Astrocyte (in vitro differentiated cells and primary cell): ENCODE measurements at places on chromosomes 16 and 17.

- no peak for DNase-seq
- H3K4me3 ChIP-seq, result no peak overlapping the region
Observed at GRCh38 chr17:21375162-21375560, 996 bp upstream of the KCNJ12 start.

GRCh38 chr17:50145532-50146229 lies 4.8 kb downstream of the PPP1R9B start:
- DNase-seq, result no peak
- no peak overlapping the region for H3K4me3 ChIP-seq
- peaks cover 27% of the 10 kb centered on the region for H3K4me1 ChIP-seq
- peaks cover 24% of the 10 kb centered on the region for H3K36me3 ChIP-seq
- H3K27me3 ChIP-seq, result no peaks in the 10 kb centered on the region
- no peak overlapping the region for H3K27ac ChIP-seq

GRCh38 chr17:5899496-5900195 lies 170.5 kb upstream of the WSCD1 start:
- H3K4me1 ChIP-seq, result no peaks in the 10 kb centered on the region
- no peak overlapping the region for H3K27ac ChIP-seq
- H3K27me3 ChIP-seq, result no peaks in the 10 kb centered on the region
- no peak overlapping the region for H3K4me3 ChIP-seq

DNA sequence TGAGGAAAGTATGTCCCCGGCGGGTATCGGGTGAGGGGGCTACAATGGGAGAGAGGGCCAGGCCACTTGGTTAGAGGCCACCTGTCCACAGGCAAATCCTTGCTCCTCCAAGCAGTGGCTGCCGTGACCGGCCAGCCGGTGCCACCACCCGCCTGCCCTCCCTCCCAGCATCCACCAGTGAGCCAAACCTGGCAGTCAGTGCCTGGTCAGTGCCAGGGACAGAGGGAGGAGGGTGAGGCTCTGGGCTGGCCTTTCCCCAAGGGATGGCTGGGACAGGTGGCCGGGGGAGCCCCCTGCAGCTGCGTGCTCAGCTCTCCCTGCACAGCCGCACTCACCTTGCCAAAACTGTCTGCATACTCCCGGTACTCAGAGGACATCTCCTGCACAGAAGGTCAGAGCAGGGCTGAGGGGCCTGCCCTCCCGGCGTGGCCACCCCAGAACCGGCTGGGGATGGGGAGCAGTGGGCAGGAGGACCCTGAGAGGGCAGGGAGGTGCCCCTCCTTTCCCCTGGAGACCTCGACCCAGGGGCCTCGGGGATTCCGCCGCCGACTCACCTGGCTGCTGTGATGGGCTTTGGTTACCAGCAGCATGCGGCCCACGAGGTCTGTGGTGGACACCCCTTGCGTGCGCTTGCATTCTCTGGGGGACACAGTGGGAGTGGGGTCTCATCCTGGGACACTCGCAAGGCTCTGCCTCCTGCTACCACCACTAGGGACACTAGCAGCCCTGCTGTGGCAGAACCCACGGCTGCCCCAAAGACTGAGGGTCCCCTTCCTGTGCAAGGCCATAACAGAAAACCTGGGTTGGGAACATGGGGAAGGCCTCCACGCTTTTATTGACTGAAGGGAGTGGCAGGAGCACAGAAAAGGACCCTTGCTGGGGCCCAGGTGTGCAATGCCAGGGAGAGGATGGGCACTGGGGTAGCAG lies 3.7 kb downstream of the PCYT2 start:
- H3K27me3 ChIP-seq, result no peaks in the 10 kb centered on the region
- H3K27ac ChIP-seq, result no peak overlapping the region
- H3K4me3 ChIP-seq, result no peak overlapping the region
- peaks cover 10% of the 10 kb centered on the region for H3K4me1 ChIP-seq
- H3K36me3 ChIP-seq, result no peaks in the 10 kb centered on the region

- H3K36me3 ChIP-seq, result no peaks in the 10 kb centered on the region
- peaks cover 25% of the 10 kb centered on the region for H3K4me1 ChIP-seq
- no peak overlapping the region for H3K27ac ChIP-seq
- H3K4me3 ChIP-seq, result no peak overlapping the region
- peaks cover 9% of the 10 kb centered on the region for H3K27me3 ChIP-seq
- no peak for DNase-seq
Observed at GRCh38 chr17:39736319-39737165, 1.2 kb upstream of the GRB7 start.

DNA sequence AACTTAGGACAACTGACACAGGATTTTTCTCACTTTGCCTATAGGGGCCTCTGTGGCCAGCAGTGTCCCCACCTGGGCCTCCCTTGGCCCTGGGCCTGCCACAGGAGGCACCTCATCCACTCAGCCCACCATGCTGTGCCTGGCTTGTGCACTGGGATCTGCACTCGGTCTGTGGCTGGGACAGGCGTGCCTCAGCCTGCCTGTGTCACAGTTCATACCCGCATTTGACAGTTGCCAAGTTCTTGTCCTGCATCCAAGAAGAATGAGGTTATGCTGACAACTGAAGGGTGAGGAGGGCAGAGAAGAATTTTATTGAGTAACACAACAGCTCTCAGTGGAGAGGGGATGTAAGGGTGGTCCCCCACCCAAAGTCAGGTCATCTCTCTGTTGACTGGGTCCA lies 36.0 kb downstream of the ZFP90 start:
- no peak overlapping the region for H3K27ac ChIP-seq
- no peaks in the 10 kb centered on the region for H3K36me3 ChIP-seq
- H3K4me1 ChIP-seq, result no peaks in the 10 kb centered on the region
- no peak overlapping the region for H3K4me3 ChIP-seq
- no peak for DNase-seq
- H3K27me3 ChIP-seq, result no peaks in the 10 kb centered on the region

GRCh38 chr17:72602517-72603419 lies 481.9 kb downstream of the SOX9 start:
- peak; percentile 93 for DNase-seq
- H3K4me3 ChIP-seq, result no peak overlapping the region
- peaks cover 54% of the 10 kb centered on the region for H3K4me1 ChIP-seq
- no peaks in the 10 kb centered on the region for H3K36me3 ChIP-seq
- H3K27me3 ChIP-seq, result peaks cover 1% of the 10 kb centered on the region
- H3K27ac ChIP-seq, result peak overlapping the region; percentile 91

DNA sequence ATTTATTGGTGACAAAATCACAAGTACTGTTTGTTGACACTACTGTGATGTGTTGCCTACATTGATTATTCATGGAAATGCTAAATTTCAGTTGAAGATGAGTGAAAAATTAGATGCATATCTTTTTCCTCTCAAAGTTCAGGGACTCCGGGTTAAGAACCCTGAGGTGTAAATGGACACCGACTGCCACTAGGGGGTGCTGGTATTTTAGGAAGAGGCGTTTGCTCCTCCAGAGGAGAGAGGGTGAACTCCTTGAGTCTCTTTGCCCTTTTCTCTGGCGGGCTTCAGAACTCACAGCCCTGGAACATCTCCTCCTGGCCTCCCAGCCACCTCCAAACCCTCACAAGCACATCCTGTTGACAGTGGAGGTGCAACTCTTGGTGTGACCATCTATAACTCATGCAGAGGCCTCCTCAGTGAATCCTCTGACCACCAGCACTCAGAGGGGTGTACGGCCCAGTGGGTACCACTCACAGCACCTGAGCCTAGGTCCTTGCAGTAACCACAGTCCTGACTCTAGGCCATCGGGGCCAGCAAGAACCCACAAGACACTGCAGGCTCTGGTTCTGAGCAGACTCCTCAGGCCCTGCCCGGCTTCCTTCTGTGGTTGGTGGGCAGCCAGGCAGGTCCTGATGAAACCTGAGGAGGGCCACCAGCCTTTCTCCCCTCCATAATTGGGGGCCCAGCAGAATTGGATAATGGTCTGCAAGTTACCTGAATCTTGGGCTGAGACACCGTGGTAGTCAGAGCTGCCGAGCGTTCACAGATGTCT lies 26.2 kb upstream of the PIK3R5 start:
- H3K36me3 ChIP-seq, result no peaks in the 10 kb centered on the region
- no peak overlapping the region for H3K27ac ChIP-seq
- H3K27me3 ChIP-seq, result peaks cover 3% of the 10 kb centered on the region
- no peaks in the 10 kb centered on the region for H3K4me1 ChIP-seq
- H3K4me3 ChIP-seq, result no peak overlapping the region

- H3K27me3 ChIP-seq, result peaks cover 17% of the 10 kb centered on the region
- peak; percentile 7 for DNase-seq
- H3K4me3 ChIP-seq, result no peak overlapping the region
- no peaks in the 10 kb centered on the region for H3K4me1 ChIP-seq
- H3K27ac ChIP-seq, result no peak overlapping the region
- H3K36me3 ChIP-seq, result no peaks in the 10 kb centered on the region
Observed at GRCh38 chr17:36703860-36704266, 102.5 kb downstream of the MRM1 start.

DNA sequence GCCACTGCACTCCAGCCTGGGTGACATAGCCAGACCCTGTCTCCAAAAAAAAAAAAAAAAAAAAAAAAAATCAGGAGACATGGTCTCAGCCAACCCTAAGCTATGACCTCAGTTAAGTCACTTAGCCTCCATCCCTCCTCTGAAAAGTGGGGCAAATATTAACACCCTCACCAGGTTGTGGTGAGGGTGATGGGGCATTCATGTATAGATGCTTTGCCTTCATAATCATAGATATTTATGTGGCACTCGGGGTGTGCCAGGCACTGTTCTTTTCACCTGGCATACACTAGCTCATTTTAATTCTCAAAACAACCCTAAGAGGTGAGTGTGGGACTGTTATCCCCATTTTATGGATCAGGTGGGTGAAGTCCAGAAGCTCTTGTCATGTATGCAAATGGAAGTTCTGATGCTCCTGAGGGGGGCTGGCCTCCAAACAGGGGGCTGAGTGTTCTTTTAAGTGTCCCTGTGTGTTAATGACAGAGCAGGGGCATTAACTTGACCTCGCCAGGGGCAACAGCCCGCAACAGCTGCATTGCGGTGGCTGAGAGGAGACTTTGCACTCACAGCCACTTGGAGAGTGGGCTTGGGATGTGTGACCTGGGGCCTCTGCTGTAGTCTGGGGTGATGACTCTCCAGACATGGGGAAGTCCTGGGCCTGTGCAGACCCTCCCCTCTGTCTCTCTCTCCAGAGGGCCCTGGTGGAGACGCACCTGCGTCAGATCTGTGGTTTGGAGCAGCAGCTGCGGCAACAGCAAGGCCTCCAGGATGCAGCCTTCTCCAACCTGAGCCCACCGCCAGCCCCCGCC lies 4.1 kb downstream of the TBKBP1 start:
- H3K27ac ChIP-seq, result no peak overlapping the region
- no peak for DNase-seq
- H3K27me3 ChIP-seq, result no peaks in the 10 kb centered on the region
- no peaks in the 10 kb centered on the region for H3K36me3 ChIP-seq
- no peak overlapping the region for H3K4me3 ChIP-seq
- peaks cover 9% of the 10 kb centered on the region for H3K4me1 ChIP-seq

DNA sequence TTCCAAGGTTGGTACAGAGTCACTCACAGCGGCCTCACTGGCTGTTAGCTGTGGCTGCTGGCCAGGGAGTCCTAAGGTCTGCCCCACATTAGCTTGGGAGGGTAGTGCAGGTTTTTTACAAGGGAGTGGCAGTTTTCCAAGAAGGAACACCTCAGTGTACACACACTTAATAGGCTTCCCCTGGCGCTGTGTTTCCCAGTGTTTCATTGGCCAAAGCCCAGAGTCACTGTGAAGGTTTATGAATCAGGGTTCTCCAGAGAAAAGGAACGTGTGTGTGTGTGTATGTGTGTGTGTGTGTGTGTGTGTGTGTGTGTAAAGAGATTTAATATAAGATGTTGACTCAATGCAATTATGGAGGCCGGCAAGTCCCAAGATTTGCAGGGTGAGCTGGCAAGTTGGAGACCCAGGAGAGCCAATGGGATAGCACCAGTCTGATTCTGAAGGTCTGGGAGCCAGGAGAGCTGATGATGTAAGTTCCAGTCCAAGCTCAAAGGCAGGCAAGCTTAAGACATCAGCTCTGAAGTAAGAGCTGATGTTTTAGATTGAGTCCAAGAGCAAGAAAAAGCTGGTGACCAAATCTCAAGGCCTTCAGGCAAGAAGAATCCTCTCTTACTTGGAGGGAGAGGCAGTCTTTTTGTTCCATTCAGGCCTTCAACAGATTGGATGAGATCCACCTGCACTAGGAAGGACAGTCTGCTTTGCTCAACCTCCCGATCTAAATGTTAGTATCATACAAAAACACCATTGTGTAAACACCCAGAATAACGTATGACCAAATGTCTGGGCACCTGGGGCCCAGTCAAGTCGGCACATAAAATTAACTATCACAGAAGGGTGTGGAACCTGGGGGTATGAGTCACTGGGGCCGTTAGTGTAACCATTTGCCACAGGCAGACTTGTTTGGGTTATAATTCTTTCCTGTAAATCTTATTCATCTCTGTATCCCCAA lies 206.8 kb downstream of the PRKCA start:
- no peaks in the 10 kb centered on the region for H3K36me3 ChIP-seq
- peak; percentile 87 for DNase-seq
- H3K27ac ChIP-seq, result peak overlapping the region; percentile 66
- H3K4me3 ChIP-seq, result no peak overlapping the region
- H3K4me1 ChIP-seq, result peaks cover 32% of the 10 kb centered on the region
- H3K27me3 ChIP-seq, result no peaks in the 10 kb centered on the region

GRCh38 chr17:45775576-45776011 lies 8.5 kb upstream of the CRHR1 start:
- H3K36me3 ChIP-seq, result no peaks in the 10 kb centered on the region
- H3K4me1 ChIP-seq, result no peaks in the 10 kb centered on the region
- peaks cover 8% of the 10 kb centered on the region for H3K27me3 ChIP-seq
- no peak overlapping the region for H3K27ac ChIP-seq
- H3K4me3 ChIP-seq, result no peak overlapping the region

DNA sequence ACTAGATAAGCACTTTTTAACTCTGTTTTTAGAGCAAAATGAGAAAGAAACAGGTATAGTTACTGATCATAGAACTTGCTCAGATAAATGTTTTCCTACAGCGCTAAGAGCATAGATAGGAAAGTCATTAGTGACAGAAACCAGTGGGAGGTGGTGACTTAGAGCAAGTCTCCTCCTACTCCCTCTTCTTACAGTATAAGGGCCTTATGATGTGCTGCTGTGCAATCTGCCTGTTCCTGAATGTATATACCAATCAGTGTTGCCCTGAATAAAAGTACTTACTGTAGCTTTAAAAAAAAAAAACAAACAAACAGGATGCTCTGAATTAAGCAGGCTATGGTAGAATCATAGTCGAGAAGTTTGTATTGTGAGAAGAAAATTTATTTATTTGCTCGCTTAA lies 23.3 kb upstream of the RASL10B start:
- H3K27ac ChIP-seq, result no peak overlapping the region
- peaks cover 6% of the 10 kb centered on the region for H3K36me3 ChIP-seq
- H3K4me1 ChIP-seq, result peaks cover 7% of the 10 kb centered on the region
- H3K27me3 ChIP-seq, result no peaks in the 10 kb centered on the region
- no peak overlapping the region for H3K4me3 ChIP-seq
- no peak for DNase-seq

DNA sequence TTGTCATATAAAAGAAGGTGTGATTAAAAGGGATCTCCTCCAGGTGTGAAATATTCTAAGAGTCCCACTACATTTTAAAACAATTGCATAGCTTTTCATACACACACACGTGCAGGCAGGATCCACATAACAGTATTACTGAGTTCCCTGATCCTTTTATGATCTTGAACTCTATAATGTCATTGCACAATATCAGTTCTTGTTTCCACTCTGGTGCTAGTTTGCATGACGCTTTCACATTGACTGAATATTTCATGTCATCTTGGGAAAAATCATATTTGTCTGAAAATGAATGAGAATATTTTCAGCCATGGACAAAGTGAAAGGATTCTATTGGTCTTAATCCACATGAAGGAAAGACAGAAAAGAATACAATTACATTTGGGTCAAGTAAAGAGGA lies 703.8 kb downstream of the CDH8 start:
- no peaks in the 10 kb centered on the region for H3K36me3 ChIP-seq
- no peak overlapping the region for H3K27ac ChIP-seq
- H3K4me1 ChIP-seq, result no peaks in the 10 kb centered on the region

GRCh38 chr17:42246515-42246914 lies 29.7 kb downstream of the STAT5B start:
- no peak overlapping the region for H3K4me3 ChIP-seq
- H3K4me1 ChIP-seq, result peaks cover 12% of the 10 kb centered on the region
- H3K27me3 ChIP-seq, result no peaks in the 10 kb centered on the region
- DNase-seq, result peak; percentile 41
- no peaks in the 10 kb centered on the region for H3K36me3 ChIP-seq
